ENCODE measurements at places on chromosomes 5 and 9.

- no peak for DNase-seq
These were observed 535.3 kb downstream of the EFNA5 start for GRCh38 chr5:107135391-107135790.

GRCh38 chr5:132458651-132459030 is 31.9 kb downstream of the IRF1 start:
- DNase-seq, result no peak

DNA sequence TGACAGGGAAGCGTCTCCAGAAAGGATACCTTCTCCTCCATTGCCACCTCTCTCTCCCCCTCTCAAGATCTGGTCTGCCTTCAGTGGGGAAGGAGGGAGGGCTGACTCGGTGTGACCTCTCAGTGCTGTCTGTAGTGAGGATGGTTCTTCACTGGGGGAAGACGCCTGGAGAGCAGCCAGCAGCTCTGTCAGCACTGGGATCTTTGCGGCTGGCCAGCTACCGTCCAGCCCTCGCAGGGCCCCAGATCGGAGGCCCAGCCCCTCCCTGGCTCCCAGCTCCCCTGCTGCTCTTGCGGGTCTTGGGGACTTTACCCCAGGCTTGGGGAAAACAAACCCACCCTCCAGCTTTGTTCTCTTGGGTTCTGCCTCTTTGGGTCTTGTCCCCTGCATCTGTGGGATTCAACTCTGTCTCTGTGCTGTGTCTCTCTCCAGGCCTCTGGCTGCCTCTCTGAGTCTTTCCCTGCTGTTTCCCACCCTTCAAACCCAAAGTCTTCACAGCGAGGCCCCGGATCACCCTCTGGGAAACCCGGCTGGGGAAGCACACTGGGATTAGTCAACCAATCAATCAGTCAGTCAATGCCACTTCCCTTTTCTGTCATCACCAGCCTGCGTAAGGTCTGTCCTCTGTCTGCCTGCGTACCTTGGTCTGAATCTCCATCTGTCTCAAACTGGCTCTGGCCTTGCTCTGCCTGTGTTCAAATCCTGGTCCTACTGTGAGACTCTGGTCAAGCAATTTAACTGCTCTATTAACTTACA is 23.0 kb downstream of the FGF18 start:
- DNase-seq, result no peak

DNA sequence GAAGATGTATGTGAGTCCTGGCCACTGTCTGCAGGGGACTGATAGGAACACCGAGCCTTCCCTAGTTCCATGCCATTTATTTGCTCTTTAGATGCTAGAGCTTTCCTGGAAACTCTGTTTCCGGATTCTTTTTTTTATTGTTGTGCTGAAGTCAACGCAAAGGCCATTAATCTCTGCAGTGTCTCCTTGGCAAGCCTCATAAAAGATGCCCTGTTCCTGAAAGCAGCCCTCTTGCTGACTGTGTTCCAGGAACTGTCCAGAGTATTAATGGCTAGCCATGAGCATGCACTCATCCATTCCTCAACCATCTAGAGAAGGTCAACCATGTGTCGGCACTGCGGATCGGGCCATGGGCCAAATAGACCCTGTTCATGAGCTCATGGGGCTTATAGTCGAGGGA is 42.9 kb upstream of the SMAD5 start:
- DNase-seq, result peak; percentile 68

DNA sequence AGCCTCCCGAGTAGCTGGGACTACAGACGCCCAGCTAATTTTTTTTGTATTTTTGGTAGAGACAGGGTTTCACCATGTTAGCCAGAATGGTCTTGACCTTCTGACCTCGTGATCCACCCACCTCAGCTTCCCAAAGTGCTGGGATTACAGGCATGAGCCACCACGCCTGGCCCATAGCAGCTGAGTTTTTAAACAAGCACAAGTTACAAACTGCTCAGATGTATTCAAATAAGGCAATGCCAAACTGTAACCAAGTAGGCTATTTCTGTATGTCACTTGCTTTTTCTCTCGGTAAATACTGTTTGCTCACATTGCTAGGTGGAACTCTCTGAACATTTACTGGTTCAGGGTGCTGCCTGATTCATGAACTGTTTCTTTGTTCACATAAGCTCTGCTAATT is 799.3 kb upstream of the NUDT12 start:
- DNase-seq, result no peak

All from sigmoid colon (tissue), 7 donors.